ENCODE measurements at places on chromosomes 1 and 21. TPM values are rescaled to one million over a fixed set of nuclear protein-coding genes. Genes with fewer than 3 reads are reported as not detected.

GRCh38 chr1:3922851-3923250 is 22.8 kb upstream of the C1orf174 start:
- no peak for DNase-seq
- no peaks in the 10 kb centered on the region for H3K4me1 ChIP-seq
- no peak overlapping the region for H3K4me3 ChIP-seq
- peaks cover 21% of the 10 kb centered on the region for H3K27me3 ChIP-seq
- H3K27ac ChIP-seq, result no peak overlapping the region

- H3K36me3 ChIP-seq, result no peaks in the 10 kb centered on the region
- no peaks in the 10 kb centered on the region for H3K4me1 ChIP-seq
- no peak overlapping the region for H3K27ac ChIP-seq
- no peaks in the 10 kb centered on the region for H3K27me3 ChIP-seq
Observed at GRCh38 chr1:53618500-53619366, 120.2 kb downstream of the GLIS1 start.

- no peak overlapping the region for H3K27ac ChIP-seq
- H3K4me3 ChIP-seq, result no peak overlapping the region
- DNase-seq, result no peak
- no peaks in the 10 kb centered on the region for H3K36me3 ChIP-seq
- H3K4me1 ChIP-seq, result peaks cover under 1% of the 10 kb centered on the region
Observed at GRCh38 chr1:244439391-244440032, 12.2 kb downstream of the ADSS2 start.

DNA sequence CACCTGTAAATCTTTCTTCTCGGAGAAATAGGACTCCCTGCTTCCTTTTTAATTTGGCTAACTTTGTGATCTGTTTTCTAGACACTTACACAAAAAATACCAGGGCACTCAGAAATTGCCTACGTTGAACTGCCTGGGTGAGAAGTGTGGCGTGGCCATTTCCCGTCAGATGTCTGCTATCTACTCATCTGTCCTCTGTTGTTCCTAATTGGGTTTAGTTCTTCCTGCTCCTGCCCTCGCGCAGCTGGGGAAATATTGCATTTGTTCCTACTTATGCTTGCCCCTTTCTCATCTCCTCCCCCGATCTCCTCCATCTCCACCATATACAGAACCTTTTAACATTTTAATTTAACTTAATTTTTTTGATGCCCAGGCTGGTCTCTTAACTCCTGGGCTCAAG is 55.1 kb downstream of the CD58 start:
- no peak overlapping the region for H3K4me3 ChIP-seq
- H3K4me1 ChIP-seq, result no peaks in the 10 kb centered on the region
- DNase-seq, result no peak
- no peak overlapping the region for H3K27ac ChIP-seq
- H3K36me3 ChIP-seq, result no peaks in the 10 kb centered on the region

Gene SPRR5
- total RNA-seq, result not detected
